ENCODE measurements at places on chromosomes 5 and 9.

- DNase-seq, result no peak
Observed at GRCh38 chr9:99060621-99061020, 44.3 kb upstream of the TGFBR1 start.

DNA sequence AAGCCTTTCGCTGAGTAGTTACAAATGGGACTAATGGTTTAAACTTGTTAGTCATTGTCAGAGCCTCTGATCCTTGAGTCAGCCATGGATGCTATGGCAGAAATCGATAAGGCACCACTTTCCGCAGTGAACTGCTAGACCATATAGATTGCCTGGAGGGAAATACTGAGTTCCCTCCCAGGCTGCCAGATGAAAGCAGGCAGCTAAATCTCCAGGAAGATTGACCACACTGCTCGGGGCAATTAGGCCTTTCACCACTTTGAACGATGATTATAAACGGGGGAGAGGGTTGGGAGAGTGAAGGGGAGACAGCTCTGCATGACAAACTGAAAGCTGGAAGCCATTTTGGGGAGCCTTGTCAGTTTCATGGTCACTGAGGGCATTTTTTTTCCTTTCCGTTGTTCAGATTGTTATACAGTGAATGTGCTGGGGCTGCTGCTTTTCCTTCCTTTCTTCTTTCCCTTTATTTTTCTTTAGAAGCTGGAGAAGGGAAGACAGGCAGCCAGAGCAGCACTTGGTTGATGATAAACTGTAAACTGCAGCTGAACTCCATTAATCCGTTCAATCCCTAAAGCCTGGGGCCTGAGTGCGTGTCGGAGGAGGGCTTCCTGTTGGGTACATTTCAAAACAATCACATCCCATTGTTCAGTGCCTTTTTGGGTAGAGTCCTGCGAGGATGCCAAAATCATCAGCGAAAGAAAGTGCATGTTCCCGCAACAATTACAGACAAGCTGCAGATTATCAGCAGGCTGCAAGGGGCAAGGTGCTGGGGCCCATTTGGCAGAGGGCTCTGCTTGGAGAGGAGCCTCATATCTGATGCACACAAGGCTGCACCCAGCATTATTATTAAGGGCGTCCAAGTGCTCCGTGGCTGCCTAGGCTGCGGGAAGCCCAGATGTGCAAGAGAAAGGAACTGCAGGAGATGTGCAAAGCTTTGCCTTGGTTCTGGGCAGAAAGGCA, 308.4 kb downstream of the PSAT1 start:
- DNase-seq, result no peak

GRCh38 chr5:125530833-125531615, 784.6 kb upstream of the ZNF608 start:
- no peak for DNase-seq

- no peak for DNase-seq
Observed at GRCh38 chr9:115540091-115540490, 422.1 kb upstream of the TNC start.

DNA sequence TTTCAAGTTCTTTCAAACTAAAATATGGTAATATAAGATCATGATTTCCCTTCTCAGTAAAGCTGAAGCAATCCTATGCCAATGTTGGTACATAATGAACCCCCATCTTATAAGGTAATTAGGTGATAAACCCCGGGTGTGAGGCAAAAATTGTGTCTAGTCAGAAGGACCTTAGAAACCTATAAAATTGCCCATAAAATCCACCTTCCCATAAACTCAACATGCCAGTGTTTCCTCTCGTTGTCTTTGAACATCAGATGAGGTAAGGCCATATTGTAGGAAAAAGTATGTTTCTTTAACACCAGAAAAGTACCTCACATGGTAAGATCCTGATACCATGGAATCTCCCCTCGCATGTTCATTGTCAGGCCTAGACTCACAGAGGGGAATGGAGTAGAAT, 43.3 kb downstream of the SNCAIP start:
- DNase-seq, result no peak

- DNase-seq, result no peak
Observed at GRCh38 chr5:19018822-19019221, 969.2 kb downstream of the CDH18 start.

- DNase-seq, result no peak
Observed at GRCh38 chr5:166505067-166505466, 1786.4 kb upstream of the WWC1 start.

DNA sequence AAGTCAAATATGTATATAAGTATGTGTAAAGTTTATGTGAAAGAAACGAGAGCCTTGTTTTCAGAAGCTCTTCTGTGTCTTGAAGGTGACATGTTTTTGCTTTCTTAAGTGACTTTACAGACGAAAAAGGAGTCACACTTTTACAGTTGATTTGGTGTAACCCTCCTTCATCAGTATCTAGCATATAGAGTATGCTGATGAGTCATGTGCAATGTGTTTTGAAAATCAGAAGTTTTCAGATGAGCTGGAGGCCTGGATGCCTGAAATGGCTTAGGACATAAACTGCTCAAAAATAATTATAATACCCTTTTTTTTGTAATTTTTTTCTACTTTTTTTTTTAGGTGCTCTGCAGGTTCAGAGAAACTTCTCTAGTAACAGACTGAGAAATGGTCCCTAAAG, 209.5 kb downstream of the CD180 start:
- DNase-seq, result no peak

DNA sequence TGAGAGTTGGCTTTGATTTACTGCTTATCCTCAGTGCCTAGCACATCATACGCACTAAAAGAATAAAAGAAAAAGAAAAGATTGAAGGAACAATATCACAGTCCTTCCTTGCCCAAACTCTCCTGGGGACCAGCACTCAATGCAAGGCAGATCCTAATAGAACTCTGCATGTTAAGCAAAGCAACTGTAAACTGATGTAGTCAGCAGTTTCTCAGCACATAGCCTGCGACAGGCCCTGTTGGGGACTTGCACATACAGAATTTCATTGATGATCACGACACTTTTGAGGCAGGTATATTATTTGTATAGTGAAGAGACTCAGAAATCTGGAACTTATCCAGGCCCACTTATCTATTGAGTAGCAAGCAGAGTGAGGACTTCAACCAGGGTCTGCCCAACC, 15.4 kb downstream of the NIPAL4 start:
- no peak for DNase-seq

DNA sequence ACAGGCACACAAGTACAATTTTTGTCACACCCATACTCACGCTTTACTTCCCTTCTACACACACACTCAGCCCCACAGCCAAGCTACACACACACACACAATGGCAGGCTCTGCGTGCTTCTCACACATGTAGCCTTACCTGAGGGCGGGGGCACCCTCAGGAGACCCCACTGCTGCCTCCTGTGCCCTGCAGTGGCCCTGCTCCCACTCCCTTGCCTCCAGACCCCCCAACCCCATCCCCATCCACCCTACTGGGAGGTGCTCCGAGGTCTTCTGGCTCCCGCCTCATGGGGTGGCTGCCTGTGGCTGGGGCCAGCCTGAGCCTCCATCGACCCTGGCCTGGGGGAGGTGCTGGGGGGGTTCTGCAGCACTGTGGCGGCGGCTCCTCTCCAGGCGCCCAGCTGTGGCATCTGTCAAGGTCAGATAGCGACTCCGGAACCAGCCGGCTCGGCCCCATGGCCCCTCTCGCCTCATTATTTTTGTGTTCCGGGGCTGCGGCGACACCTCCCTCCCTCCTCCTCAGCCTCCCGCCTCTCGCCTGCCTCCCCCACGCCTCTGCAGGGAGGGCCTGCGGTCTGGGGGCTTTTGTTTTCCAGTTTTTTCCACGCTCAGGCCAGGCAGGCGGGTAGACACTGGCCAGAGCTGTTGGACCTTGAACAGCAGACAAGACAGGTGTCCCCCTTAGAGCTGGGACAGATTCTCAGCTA, 21.7 kb downstream of the CXXC5 start:
- peak; percentile 35 for DNase-seq

DNA sequence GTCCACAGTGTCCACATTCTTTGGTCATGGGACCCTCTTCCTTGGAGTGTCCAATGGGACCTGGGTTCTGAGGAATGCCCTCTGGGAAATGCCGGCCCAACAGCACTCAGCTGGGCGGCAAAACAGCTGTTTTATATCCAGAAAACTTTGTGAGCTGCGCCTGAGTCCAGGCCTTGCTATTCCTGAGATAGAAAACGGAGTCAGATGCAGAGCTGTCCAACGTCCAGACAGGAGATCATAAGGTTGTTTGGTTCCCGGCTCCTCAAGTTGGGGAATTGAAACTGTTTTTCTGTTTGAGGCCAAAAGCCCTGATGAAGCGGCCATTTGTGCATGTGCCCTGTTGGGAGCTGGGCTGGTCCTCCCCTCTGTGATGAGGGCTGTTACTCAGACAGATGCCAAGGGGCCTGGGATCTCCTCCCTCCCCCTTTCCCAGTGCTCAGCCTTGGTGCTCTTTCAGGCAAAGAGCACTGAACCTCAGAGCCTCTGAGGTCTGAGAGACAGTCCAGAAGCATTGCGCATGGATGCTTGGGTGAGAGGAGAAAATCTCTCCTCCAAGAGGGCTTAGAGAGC, 66.6 kb upstream of the GARNL3 start:
- no peak for DNase-seq

DNA sequence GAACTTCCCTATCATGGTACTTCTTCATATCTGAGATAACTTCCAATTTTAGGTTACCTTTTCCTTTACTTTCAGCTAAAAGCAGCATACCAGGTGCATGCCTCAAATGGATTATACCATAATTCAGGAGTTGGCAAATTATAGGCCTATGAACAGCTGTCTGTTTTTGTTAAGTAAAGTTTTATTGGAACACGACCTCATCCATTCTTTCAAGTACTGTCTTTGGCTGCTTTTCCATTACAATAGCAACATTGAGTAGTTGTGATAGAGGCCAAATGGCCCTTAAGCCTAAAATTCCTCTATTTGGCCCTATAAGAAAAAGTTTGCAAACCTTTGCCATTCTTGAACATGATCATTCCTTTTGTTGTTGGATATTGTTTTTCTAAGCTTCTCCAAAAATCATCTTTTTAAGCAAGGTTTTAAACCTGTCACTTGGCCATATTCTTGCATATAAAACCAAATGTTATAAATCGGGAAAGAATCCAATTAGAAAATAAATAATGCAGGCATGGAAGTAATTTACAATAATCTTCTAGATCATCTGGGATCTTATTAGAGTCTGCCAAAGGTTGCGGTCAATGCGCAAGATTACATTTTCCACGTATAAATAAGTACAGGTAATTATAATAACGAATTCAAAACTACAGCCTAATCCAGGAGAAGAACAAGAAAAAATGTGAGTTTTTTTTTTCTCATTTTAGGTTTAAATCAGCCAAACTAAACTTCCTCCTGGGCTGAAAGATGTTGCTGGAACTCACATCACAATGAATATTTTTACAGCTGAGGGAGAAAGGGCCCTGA, 226.5 kb upstream of the ANKRD55 start:
- no peak for DNase-seq

- DNase-seq, result no peak
Observed at GRCh38 chr5:140883373-140883772, 1.4 kb downstream of the PCDHA13 start.

GRCh38 chr5:142626786-142627185, 59.1 kb downstream of the FGF1 start:
- no peak for DNase-seq

- no peak for DNase-seq
Observed at GRCh38 chr5:112779531-112779930, 41.8 kb downstream of the APC start.

DNA sequence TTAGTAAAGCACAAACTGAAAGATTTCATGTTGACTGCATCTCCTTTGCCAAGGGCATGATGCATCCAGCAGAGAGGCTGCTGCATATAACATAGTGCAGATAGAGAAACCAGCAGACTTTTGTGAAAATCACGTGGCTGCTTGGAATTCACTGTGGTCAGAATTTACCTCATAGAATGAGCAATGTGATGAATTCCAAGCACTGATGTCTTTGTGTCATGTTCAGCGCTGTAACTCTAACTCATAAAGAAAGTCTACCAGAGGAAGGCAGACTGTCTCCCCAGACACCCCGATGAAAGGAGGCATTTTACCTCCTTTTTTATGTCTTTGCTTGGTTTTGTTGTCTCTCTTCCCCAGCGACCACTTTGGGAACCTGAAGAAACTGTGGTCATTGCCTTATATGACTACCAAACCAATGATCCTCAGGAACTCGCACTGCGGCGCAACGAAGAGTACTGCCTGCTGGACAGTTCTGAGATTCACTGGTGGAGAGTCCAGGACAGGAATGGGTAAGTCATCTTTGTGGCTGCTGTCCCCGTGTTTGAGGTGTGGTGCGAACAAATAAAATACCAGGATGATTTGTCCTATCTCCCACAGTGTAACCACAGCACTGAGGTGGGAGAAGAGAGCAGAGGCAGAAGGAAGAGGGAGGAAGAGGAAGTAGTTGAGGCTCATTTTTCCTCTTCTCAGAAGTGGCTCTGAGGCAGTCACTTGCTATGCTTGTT, 42.0 kb downstream of the ITK start:
- peak; percentile 57 for DNase-seq

DNA sequence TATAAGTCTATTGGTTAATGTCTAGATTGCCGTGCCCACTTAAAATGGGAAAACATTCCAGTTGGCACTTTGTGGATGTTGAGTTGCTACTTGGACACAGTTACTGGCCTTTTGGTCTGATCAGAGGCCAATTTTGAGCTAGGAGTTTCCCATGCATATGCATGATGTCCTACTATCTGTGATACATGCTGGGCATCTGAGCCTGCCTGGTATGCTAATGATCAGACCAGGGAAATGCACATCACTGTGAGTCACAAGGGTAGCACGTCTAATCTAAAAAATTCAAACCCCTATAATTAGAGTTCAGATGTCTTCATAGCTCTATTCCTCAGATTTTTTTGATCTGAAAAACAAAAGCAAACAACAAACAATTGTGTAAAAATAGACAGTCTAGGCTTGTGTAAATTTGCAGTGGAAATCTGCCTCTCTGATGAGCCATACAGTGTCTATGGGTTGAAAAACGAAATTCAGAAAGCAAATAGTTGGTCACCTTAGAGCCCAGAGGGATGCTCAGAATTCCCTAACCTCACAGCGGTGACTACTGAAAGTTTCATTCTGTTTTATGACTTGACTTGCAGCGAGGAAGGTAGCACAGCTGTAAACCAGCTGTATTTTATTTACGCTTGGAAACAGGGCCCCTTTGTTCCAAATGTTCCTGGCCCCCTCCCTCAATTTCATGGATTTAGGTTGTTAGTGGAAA, 37.3 kb downstream of the PALM2AKAP2 start:
- DNase-seq, result no peak

DNA sequence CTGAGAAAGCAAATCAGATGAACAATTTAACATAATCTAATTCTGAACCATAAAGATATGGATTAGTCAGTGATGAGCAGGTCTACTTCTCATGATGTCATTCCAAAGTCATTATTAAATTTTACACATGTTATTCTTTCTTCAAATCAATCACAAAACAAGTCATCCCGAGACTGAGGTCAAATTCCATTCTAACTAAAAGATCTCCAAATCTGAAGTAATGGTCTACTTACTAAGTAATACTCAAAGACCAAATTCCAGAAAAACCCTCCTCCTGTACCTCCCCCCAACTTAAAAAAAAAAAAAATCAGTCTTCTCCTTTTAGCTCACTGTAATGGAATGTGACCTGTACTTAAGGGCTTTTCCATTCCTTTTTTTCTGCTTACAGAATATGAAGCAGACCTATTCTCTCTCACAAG, 4.7 kb downstream of the PFDN1 start:
- DNase-seq, result no peak
